NCI-H1092 (cell line): ENCODE measurements at places on chromosomes 13 and 19.

- no peak for DNase-seq
Measured at GRCh38 chr19:38135150-38135998, 88.6 kb downstream of the DPF1 start.

- DNase-seq: no peak
Measured at GRCh38 chr13:75787249-75787928, 151.3 kb downstream of the LMO7 start.

GRCh38 chr19:4357095-4357797 is 13.9 kb downstream of the MPND start:
- DNase-seq: no peak

DNA sequence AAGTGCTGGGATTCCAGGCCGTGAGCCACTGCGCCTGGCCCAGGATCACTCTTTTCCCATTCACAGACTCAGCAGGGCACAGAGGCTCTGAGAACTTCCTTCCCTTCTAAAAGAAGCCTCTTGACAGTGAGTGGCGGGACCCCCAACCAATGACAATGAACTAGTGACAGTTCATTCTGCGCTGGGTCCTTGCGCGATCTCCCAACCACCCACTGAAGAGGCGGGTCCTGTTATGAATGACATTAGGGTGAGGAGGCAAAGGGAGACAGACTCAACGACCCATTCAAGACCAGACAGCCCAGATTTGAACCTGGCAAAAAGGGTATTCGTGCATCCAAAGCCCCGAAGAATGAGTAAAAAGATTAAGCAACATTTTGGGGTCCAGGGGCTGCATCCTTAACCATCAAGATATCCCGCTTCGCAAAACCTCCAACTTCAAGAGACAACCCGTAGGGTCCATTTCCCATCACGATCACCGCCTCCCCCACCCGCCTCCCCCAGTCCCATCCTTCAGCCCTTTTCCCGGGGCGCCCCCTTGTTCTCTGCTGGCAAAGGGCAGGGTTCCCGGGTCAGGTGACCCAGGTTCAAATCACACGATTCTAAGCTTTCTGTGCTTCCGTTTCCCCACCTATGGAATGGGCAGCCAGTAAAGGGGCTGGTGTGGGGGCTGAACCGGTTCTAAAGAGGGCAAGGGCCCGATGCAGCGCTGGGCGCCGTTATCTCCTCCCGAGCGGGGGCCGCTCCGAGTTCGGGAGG is 719 bp downstream of the SUGP2 start:
- peak; percentile 65 for DNase-seq
